Stimulated activated CD4-positive, alpha-beta T cell treated with anti-CD3 and anti-CD28 coated beads, Interleukin-15, amount 100 ng/mL, for 1 hour (primary cell): ENCODE measurements at places on chromosomes 12 and 14.

GRCh38 chr14:58455593-58456265 lies 28.2 kb downstream of the KIAA0586 start:
- no peak for DNase-seq

DNA sequence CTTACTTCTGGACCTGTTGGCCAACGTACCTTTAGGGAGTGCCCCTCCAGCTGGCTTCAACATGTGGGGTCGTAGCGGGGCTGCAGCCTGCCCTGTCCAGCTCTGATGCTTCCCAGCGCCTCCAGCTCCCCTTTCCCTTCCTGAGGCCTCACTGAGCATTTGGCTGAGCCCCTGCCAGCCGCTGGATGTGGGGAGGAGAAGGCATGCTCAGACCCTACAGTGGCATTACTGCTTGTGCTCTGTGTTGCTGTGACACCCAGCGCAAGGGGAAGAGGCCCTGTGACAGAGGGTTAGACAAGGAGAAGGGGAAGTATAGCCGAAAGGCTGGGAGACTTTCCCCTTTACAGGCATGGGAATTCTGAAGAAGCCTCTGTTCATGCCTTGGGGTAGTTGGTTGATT lies 145.9 kb downstream of the PRKCH start:
- DNase-seq, result no peak

DNA sequence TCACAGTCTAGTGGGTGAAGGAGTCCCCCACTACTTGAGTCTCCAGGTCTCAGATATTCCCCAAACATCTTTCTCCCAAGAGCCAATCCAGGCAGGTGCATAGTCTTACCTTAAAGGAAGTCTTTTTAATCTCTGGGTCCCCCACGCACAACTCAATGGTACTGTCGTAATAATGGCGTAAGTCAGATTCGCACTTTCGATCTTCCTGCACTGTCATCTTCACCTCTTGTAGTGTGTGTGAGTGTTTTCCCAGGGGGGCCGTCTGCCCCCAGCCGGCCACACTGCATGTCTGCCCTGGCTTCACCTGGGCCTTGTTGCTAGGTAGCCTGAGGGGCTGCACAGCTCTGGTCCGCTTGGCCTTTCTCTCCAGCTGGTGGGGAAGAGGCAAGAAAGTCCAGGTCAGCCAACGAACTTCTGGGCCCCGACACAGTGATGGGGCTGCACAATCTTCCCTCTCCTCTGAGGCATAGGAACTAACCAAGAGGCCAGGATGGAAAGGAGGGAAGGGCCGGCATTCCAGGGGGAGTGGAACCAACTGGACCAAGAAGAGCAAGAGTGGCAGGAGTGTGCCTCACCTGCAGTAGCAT lies 2.1 kb downstream of the GZMB start:
- no peak for DNase-seq

GRCh38 chr14:100609941-100610391 lies 22.7 kb upstream of the BEGAIN start:
- DNase-seq, result no peak
